H4 (cell line): ENCODE measurements at places on chromosomes 7 and 10. TPM values are rescaled to one million over a fixed set of nuclear protein-coding genes. Genes with fewer than 3 reads are reported as not detected.

Gene GPER1
- 0.97 and 1.5 TPM in 2 replicates for total RNA-seq

Gene LYZL2
- total RNA-seq, result not detected in 2 replicates

Gene SLC26A3
- not detected in 2 replicates for total RNA-seq

Gene CYP26C1
- not detected in 2 replicates for total RNA-seq

Gene DAGLB
- 16.2 and 29.2 TPM in 2 replicates for total RNA-seq

Gene PNLIP
- not detected in 2 replicates for total RNA-seq

Gene AZGP1
- 1.3 and 3.5 TPM in 2 replicates for total RNA-seq

Gene CHAT
- not detected in 2 replicates for total RNA-seq

GRCh38 chr10:86728056-86728455, 28.4 kb upstream of the BMPR1A start:
- DNase-seq, result no peak

DNA sequence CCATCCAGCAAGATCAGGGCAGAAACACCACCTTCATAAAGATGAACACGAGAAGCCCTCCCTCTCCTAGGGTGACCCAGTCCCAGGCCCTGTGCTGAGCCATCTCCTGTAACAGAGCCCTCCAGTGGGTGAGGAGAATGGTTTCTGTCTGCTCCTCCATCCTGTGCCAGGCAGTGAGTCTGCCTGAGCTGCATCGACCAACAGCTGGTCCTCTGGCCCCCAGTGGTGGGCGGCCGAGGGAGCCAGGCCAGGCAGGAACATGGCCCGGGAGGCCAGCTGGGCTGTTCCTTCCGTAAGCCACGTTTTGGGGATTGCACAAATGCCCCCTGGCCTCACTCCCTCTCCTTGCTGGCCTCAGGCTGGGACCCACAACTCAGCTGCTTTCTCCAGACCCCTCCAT, 73.5 kb downstream of the GRB10 start:
- DNase-seq, result no peak

- DNase-seq, result no peak
These were observed 78.9 kb upstream of the FOXK1 start for GRCh38 chr7:4602905-4603842.

- DNase-seq, result no peak
These were observed 15.4 kb downstream of the MICU1 start for GRCh38 chr10:72610466-72610865.

DNA sequence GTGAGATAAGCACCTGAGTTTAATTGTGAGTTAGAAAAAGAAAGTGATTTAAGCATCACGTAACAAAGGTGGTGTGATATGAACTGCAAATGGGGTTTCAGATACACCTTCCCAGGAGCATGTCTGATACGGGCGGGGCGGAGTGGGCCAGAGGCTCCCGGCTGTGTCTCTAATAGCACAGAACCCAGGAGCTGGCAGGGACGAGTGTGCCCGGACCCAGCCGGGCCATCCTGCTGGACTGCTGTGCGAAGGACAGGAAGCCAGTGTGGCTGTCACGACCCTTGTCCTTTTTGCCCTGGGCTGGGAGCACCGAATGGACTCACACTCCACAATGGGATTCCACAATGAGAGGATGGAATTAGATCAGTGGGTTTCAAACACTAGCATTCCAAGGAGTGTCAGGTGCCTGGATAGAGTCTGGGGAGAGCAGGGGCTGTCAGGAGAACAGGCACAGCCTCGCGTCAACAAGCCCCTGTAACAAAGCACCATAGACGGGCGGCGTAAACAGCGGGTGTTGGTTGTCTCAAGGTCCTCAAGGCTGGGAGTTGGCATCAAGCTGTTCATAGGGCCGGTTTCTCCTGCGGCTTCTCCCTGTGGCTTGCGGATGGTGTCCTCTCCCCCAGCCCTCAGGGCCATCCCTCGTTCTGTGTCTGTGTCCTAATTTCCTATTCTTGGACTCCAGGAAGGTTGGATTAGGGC, 242.6 kb upstream of the PITRM1 start:
- no peak for DNase-seq

- no peak for DNase-seq
These were observed 73.3 kb downstream of the CREB3L2 start for GRCh38 chr7:137928626-137929025.

DNA sequence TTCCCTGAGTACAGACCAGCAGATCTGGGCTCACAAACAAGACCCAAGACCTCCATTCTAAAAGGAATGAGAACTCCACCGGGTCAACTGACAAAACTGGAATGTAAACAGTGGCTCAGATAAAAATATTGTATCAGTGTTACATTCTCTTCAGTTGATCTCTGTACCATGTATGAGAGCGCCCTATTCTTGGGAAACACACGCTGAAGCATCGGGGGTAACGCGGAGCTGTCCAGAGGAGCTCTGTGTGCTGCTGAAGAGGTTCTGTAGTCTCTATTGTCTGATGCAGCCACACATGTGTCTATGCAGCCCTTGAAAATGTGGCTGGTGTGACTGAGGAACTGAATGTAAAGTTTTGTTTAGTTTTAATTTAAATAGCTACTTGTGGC, 39.7 kb downstream of the HIPK2 start:
- no peak for DNase-seq

DNA sequence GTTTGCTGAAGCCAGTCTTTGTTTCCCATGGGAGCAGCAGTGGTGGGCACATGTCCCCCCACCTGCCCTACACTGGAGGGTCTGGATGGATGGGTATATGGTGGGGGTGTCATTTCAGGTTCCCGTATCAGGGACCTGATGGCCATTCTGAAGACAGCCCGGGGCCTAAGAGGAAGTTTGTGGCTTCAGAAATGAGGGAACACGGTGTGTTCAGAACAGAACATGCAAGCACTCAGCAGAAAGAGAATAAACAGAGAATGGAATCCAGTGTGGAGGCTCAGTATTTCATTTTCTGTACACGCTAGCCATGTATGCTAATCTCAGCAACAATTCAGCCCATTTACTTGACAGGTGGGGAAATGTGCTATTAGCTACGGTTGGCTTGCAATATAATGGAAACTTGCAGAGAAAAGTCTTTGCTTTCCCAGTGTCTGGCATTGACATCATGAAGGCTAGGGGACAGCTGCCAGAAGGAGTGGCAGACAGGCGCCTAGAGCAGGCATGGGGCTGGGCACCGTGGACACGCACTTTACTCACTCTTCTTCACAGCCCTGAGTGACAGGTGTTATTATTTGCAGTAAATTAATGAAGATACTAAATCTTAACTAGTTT, 98.6 kb downstream of the ELMO1 start:
- DNase-seq, result no peak

GRCh38 chr7:2905027-2905426, 60.9 kb upstream of the GNA12 start:
- no peak for DNase-seq

- no peak for DNase-seq
These were observed 41.5 kb downstream of the CYP17A1 start for GRCh38 chr10:102795453-102796406.

DNA sequence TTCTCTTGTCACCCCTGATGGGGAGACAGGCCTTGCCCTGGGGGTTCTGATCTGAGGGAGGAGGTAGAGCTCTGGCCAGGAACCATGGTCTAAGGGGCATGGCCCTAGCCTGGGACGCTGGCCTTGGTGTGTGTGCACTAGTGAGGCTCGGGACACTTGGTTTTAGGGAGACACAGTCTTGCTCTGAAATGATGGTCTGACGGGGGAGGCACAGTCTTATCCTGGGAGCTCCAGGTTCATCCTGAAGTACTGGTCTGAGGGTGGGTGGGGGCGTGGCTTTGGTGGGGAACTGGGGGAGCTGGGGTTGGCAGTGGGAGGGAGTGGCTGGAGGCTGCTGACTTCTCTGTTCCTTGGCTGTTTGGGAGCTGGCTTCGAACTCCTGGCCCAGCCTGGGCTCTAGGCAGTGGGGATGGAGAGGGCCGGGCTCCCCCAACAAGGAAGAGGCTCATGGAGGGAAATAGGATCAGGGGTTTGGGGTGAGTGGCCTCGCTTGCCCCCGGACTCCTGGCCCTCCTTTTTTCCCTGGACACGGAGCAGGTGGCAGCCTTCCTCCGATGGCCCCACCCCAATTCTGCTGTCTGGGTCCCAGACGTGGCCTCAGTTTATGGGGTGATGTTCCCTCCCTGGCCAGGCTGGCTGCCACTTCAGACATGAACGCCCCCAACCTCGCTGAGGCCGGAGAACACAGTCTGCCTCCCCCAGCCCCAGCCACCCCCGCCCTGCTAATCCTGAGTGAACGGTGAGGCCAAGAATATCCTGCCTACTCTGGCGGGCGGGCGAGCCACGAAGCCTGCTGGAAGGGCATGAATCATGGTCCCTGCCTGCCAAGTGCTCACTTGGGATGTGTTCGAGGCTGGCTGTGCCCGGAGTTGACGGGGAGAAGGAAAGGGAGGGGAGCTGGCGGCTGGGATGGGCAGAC, 43.5 kb downstream of the TMEM270 start:
- peak; percentile 75 for DNase-seq

- no peak for DNase-seq
These were observed 557.4 kb upstream of the ADARB2 start for GRCh38 chr10:2294739-2295138.

GRCh38 chr7:88202799-88203198, 17.0 kb downstream of the SRI start:
- no peak for DNase-seq
